Lung microvascular endothelial cell (primary cell): ENCODE measurements at places on chromosomes 2 and 18. TPM values are rescaled to one million over a fixed set of nuclear protein-coding genes. Genes with fewer than 3 reads are reported as not detected.
A peak's percentile ranks its signal among the peaks of the same experiment; 100 is the strongest.

GRCh38 chr18:8868779-8869415 lies 163.5 kb downstream of the MTCL1 start:
- no peak for DNase-seq

Gene PLB1
- 0.20 and 0.22 TPM in 2 replicates for total RNA-seq

DNA sequence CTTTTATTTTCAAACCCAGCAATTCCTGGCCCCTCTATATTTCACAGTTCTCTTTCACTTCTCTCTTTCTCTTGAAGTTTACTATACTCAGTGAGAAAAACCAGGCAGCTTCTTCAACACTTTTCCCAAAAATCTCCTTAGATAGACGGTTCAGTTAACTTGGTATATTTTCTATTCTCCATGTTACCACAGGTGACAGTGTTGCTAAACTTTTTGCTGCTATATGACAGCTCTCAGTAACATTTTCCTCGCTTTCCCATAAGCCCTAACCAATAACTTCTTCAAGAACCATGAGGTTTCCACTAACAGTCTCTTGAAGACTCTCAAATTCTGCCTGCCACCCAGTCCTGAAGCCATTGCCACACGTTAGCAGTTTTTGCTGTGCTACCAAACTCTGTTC lies 45.8 kb downstream of the CYBRD1 start:
- DNase-seq = no peak

Gene FAM237A
- total RNA-seq = not detected in 2 replicates

Gene M1AP
- not detected in 2 replicates for total RNA-seq

DNA sequence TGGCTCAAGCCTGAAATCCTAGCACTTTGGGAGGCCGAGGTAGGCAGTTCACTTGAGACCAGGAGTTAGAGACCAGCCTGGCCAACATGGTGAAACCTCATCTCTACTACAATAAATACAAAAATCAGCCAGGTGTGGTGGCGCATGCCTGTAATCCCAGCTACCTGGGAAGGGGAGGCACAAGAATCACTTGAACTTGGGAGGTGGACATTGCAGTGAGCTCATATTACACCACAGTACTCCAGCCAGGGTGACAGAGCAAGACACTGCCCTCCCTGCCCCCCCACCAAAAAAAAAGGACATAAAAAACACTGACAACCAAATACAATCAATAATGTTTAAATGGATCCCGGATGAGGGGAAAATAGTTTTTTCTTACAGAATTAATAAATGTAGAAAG lies 7.8 kb downstream of the TIA1 start:
- DNase-seq = no peak

DNA sequence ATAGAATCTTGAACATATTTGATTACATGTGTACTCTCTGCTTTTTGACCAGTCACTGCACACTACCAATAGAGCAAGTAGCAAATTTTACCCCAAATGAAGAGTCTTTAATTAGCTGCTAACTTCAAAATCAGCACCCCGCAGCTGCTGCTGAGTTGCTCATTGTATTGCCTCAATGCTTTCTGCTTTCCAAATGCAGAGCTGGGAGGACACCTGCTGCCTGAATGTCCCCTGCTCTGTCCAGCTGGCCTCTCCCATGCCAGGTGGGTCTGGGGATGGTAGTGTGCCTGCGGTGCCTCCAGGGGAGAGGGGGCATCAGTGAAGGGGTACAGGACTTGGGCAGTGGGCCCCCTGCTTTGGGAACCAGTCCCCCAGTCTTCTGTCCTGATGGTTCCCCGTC lies 184.8 kb downstream of the PRKCE start:
- no peak for DNase-seq

DNA sequence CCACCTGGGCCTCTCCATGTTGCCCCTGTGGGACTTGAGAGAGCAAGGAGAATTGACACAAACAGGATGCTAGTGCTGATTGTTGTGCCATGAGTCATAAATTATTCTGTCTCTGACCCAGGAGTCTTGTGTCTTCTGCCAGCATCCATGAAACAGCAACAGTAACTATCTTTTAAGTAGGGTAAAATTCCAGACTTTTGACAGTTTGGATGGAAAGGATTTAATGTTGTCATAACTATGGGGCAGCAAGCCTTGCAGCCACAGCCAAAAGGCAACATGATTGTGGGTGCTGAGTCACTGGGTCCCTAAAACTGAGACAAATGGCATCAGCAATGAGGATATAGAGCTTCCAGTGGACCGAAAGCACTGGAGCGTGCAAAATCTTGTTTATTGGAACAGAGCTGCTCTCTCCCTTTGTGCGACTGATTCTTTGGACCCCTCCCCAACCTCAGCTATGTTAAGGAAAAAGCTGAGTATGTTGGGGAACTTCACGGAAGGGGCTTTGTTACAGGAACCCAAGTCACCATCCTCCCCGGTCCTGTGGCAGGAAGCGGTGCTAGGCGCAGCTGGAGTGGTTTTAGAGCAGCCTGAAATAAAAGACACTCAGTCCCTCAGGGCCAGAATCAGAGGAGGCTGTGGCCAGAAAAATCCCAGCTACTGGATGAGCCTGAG lies 9.6 kb upstream of the ITPRIPL1 start:
- DNase-seq = peak; percentile 74

DNA sequence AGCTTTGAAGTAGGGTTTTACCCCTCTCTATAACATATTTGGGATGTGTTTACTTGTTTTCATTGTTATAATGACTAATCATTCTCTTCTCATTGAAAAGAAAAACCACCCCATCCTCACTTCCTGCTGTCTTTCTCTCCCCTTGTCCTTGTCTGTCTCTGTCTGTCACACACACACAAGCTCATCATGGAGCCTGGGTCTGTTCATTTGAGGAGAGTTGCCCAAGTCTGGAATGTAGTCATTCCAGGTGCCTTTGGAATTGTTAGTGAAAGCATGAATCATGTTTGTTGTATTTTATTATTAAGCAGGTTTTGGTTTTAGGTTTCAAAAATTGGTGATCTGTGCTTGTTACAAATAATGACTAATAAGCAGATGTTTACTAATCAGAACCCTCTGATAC lies 133.5 kb upstream of the IL1R2 start:
- no peak for DNase-seq

DNA sequence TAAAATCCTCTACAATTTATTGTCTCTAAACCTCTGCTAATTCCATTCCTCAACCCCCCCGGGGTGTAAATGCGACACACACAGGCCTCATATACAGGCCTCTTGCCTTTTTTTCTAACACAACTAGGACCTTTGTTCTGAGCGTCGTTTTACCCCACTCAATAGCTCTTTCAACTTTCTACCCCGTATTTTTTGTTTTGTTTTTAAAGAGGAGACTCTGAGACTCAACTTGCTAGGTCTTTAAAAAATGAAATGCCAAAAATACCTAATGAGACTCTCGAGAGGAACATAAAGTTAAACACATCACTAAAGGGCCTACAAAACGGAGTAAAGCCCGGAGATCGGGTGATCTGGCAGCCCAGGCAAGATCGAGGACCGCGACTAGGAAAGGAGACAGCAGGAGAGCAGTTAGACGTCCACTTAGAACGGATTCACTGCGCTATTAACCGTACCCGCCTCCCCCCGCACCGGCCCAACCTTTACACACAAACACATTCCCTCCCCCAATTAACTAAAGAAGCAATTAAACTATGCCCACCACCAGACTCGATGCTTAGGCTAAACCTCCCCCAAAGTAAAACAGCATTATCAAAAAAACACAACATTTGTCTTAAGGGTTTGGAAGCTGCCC lies 1.7 kb downstream of the TRIP12 start:
- DNase-seq = peak; percentile 54

Gene PTMA
- total RNA-seq = 822 and 928 TPM in 2 replicates

GRCh38 chr2:187920511-187920910 lies 366.3 kb upstream of the TFPI start:
- DNase-seq = no peak

DNA sequence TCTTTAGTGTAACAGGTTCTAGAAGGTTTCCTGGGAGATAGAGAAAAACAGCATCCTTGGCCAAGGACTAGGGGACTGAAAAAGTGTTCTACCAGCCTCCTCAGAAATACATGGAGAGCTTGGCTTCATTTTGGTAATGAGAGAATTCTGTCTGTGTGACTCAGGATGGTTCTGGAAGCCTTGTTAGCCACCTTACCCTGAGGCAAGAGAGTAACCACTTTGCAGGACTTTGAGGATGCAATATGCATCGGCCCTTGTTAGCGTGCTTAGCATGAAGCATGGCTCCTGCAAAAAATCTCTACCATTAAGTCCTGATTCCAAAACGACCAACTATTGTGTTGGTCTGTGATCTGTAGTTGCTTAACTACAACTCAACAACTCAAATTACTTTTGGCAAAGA lies 79.8 kb downstream of the C1QL2 start:
- DNase-seq = no peak

DNA sequence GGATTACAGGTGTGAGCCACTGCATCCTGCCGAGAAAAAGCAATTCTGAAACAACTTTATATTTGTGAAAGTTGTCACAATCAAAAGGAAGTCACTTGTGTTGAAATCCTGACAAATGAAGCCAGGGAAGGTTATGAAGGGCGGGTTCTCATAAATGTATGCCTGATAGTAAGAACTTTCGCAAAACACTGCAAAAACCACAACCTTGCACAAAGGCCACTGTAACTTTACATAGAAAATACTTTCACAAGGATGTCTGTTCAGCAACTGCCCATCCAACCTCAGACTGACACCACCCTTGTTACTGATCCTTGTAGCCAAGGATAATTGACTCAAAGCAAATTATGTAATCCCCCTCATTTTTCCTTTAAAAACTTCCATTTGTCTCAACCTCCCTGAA lies 90.6 kb downstream of the SLC4A3 start:
- DNase-seq = no peak

Gene TXNL1
- 9.2 and 9.9 TPM in 2 replicates for total RNA-seq

- DNase-seq = no peak
These were observed 88.4 kb downstream of the CABLES1 start for GRCh38 chr18:23223641-23224040.

Gene IL36A
- not detected in 2 replicates for total RNA-seq

- DNase-seq = no peak
These were observed 1024.7 kb upstream of the PIK3C3 start for GRCh38 chr18:40930211-40930882.

DNA sequence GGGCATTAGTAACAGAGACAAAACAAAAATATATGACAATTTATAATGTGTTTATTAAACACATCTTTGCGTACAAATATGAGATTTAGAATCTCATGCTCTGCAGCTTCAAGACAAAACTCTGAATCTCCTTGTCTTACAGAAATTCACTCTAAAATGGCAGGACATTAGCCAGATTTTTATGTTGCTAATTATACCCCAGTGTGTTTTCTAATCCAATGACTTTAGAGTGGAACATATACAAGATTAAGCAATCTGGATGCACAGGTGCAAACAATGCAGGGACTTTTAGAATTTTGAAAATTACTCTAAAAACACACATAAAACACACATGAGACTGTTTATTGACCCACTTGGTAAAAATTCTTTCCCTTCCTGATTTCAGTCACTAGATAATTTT lies 85.9 kb downstream of the CALCRL start:
- DNase-seq = no peak

DNA sequence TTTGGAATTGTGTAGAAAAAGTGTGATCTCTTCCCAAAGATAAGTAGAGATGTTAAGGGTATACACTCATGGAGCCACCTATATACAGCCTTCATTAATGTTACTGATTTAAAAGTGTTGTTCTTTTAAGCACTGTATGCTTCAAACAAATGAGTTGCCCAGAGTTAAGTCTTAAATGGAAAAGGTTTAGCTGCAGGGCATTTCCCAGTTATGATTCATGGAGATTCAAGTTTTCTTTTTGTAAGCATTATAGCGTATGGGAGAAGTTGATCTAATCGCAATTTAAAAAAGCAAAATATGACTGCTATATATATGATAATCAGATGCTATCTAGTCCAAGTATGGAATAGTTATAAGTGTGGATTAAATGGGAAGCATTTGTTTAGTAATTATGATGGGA lies 4.8 kb downstream of the PDK1 start:
- no peak for DNase-seq

DNA sequence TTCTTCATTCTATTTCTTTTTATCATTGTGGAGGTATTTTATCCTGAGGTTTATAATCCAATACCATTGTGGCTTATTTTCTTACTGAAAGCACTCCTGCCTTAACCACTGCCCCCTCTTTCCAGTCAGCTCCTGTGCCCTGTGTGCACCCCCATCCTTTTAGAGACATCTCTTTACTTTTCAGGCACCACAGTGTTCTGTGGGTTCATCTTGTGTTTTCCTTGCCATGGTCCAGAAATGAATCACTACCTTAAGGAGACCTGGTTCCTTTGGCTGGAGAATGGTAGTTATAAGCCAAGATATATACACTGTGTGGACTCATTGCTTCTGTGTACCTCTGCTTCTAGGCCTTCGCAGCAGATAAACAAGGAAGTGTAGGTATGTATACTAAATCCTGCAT lies 278.3 kb downstream of the PTGR3 start:
- DNase-seq = no peak

Gene SIGLEC15
- under 0.01 TPM in 1 of 2 replicates, not detected in the other for total RNA-seq

- DNase-seq = no peak
These were observed 75.2 kb upstream of the RNU4ATAC start for GRCh38 chr2:121455446-121455845.

Gene ASIC4
- total RNA-seq = not detected in 2 replicates

- DNase-seq = peak; percentile 6
These were observed 292.1 kb downstream of the RDH14 start for GRCh38 chr2:18268400-18268799.

- no peak for DNase-seq
These were observed 115.0 kb downstream of the SMAD7 start for GRCh38 chr18:48835745-48836170.

- DNase-seq = no peak
These were observed 2.3 kb downstream of the PTGR3 start for GRCh38 chr18:75206452-75207309.

GRCh38 chr2:17959356-17959755 lies 80.9 kb downstream of the KCNS3 start:
- DNase-seq = no peak

GRCh38 chr2:131055169-131056065 lies 37.8 kb downstream of the FAM168B start:
- no peak for DNase-seq

- DNase-seq = no peak
These were observed 34.8 kb upstream of the CCDC102B start for GRCh38 chr18:68763083-68763482.

- DNase-seq = peak; percentile 30
These were observed 206.2 kb upstream of the COPS8 start for GRCh38 chr2:236879416-236879963.

GRCh38 chr2:147644491-147644890 lies 200.3 kb upstream of the ACVR2A start:
- no peak for DNase-seq

DNA sequence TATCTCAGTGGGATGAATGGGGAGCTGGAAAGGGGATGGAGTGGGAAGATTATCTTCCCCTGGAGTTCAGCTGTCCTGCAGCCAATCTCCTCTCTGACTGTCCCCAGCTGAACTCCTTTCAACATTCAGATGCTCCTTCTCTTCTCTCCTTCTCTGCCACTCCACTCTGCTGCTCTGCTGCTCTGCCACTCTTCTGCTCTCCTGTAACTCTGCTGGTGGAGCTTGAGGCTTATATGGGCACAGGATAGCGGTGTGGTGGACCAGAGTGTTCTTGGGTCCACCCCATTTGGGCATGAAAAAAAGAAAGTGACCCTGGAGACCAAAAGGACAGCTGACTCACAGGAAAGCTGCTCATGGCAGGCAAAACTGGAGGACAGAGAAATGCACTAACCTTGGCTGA lies 26.6 kb downstream of the FAHD2B start:
- no peak for DNase-seq
